ENCODE measurements at places on chromosomes 13 and 19. TPM values are rescaled to one million over a fixed set of nuclear protein-coding genes. Genes with fewer than 3 reads are reported as not detected.

DNA sequence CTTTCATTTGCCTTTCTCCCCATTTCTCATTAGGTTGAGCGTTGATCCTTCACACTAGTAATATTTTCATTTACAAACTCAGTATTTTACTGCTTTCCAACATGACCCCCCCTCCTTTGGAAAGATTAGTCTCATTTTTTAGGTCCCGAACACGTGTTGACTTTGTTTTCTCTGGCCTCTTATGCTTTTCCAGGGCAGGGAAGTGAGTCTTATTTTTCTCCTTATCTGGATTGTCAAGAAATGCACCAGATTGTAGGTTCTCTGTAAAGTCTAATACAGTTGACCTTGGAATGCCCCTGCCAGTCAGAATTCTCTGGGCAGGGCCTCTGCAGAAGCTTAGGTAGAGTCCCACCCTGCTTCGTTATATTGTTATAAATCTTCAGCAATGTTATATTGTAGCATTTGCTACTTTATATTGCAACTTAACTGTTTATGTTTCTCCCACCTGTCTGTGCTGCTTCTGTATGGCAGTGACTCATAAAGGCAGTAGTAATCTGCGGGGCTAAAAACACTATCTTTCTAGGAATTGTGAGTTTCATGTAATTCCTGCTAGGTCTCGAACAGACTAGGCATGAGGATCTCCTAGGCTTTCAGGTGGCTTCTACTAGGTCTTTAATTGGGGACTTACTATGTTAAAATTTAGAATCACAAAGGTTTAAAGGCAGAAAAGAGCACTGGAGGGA, 2.0 kb downstream of the TDRD3 start:
- no peak for DNase-seq

DNA sequence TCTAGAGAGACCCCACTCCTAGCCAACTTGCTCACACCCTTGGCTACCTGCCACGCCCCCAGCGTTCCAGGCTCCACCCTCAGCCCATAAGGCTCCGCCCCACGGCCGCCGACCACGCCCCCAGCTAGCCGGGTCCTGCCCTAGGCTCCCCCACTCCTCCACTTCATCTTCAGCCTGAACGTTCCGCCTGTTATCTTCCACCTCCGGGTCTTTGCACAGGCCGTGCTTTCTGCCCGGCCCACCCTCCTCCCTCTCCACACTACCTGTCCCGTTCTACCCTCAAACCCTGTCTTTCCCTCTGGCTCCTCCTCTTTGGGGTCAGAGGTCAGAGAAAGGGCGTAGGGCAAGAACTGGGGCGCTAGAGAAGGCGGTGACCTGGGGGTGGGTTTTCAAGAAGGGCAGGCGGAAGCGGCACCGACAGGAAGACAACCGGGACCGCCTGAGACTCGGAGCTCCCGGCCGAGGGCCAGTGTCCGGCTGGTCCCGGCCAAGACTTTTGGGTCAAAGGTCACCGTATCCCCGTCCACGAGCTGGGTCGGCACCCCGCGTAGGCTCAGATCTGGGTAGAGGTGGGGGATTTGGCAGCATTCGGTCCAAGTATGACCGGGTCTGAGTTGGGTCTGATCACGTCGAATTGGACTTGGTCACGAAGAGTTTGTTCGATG, 2.2 kb downstream of the PDE4C start:
- no peak for DNase-seq

GRCh38 chr13:23778002-23778652, 111.1 kb downstream of the MIPEP start:
- DNase-seq: no peak

- no peak for DNase-seq
These were observed 594 bp downstream of the ZNF146 start for GRCh38 chr19:36215276-36216123.

GRCh38 chr13:70107498-70108281, at the start of gene ATXN8OS:
ATXN8OS (plus strand) TSS chr13:70107826.
- DNase-seq: no peak

GRCh38 chr19:2815191-2815614, 4.5 kb upstream of the ZNF554 start:
- DNase-seq: no peak

DNA sequence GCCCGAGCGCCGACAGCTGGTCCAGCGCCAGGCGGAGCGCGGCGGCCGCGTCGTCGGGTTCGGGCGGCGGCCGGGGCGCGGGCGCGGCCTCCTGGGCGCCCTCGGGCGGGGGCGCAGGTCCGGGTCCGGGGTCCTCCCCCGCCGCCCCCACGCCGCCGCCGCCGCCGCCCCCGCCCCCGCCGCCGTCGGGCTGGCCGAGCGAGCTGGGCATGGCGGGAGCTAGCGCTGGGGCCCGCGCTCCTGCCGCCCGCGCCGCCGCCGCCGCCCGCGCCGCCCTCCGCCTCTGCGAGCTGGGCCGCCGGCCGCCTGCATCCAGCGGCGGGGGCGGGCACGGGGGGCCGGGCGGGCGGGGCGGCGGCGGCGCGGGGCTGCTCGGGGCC, 287 bp downstream of the MEX3D start:
- DNase-seq: no peak

DNA sequence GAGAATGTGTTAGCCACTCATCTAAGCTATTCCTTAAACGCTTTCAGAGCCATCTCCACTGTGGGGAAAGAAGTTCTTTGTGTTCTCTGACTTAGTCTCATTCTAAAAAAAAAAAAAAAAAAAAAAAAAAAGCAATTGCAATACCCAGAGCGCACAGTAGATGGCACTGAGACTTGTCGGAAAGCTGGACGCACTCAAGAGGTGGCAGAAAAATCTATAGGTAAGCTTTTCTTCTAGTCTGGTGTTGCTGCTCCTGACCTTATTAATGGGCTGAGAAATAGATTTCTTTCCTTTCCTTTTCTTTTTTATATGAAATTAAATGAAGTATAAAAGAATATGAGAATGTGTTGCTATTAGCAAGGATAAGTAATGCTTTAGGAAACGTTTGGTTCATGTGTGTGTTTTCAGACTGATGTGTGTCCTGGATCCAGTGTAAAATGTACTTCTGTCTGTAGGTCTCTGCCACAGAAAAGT, 4.7 kb upstream of the GJB2 start:
- no peak for DNase-seq

GRCh38 chr13:73230716-73231115, 171.9 kb downstream of the KLF5 start:
- DNase-seq: no peak

- DNase-seq: no peak
These were observed 577.1 kb upstream of the PRR20A start for GRCh38 chr13:56563663-56564062.

DNA sequence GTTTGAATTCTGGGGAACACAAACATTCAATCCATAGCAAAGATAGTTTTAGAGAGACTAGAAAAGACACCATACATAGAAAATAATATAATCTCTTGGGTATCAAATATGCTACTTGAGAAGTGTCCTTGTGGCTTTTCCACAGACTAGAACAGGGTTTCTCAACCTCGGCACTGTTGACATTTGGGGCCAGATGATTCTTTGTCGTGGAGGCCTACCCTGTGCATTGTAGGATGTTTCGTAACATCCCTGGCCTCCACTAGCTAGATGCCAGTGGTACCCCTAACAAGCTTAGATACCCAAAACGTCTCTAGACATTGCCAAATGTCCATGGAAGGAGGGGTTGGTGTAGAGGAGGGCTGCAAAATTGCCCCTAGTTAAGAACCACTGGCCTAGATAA, 2.2 kb upstream of the ESD start:
- no peak for DNase-seq

DNA sequence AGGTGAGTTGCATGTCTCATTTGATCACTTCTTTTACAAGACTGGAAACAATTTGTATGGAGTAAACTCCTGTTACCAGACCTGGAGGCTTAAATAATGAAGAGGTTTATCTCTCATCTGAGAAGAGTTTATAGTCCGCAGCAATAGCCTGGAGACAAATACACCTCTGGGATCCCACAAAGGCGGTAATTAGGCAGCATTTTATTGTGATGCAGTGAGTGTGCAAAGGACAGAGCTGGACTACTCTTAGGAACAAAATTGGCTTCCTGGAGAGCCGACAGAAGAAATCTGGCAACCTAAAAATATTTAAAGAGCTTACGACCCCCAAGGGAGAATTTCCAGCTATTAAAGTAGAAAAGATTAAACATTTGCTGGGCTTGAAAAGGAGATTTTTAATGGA, 11.8 kb upstream of the KATNAL1 start:
- no peak for DNase-seq

GRK1 gene
- 0.07 TPM for total RNA-seq

IGFL3 gene
- total RNA-seq: not detected

MCF2L gene
- total RNA-seq: 3.4 TPM

PCSK4 gene
- 1.3 TPM for total RNA-seq

FSD1 gene
- total RNA-seq: 1.4 TPM

Data from activated B cell treated with CpG ODN at 0.5 μM for 24 hours (primary cell).